ENCODE measurements at places on chromosomes 16 and 17.

DNA sequence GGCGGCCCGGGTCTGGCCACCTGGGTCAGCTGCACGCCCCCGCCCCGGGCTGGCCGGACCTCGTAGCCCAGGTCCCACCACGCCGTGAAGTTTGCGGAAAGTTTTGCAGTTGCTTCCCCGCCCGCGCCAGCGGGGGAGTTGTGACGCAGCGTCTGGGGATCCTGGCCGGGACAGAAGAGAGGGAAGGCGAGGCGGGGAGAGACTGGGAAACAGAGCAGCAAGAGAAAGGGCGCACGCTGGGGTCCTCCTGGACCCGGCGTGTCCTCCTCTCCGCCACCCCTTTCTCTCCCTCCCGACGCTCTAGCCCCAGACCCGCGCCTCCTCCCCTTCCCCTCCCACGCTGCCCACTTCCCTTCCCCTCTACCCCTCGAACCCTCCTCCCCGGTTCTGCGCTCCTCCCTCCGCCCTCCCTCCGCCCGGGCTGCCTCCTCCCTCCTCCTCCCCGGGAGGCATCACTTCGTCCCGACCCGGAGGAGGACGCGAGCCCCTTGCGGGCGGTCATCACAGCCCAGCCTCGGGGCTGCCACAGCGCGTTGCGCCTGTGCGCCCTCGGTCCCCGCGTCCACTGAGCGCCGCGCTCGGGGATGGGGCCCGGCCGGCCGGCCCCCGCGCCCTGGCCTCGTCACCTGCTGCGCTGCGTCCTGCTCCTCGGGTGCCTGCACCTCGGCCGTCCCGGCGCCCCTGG lies at the start of gene MRC2:
Gene MRC2 (plus strand): TSS at position 452 of the 685 bp plus-strand sequence. CDS start 133 bp downstream, at position 585.
- peak; percentile 84 for DNase-seq

GRCh38 chr17:38704606-38705522 lies at the start of gene MLLT6:
Gene MLLT6 (plus strand): TSS chr17:38705273. CDS start chr17:38705633, 360 bp downstream.
- peak; percentile 77 for DNase-seq

DNA sequence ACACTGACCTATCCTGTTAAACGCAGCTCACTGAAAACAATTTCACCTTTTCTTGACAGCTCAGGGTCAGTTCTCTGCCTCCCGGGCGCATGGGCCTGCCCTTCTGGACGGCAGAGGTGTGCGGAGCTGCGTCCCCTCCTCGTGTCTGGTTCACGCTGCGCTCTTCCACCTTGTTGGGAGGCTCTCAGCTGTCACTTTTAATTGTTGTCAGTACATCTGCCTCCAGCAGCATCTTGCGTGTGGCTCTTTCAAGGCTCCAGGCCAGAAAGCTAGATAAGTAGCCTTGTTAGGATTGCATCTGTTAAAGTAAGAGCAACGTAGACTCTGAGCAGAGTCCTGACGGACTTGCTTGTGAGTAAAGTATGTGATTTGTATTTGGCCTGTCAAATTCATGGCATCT lies 59.4 kb downstream of the MGAT5B start:
- no peak for DNase-seq

- DNase-seq, result no peak
Observed at GRCh38 chr16:84419730-84420129, 51.4 kb downstream of the ATP2C2 start.

GRCh38 chr16:89534252-89534756 lies 26.1 kb downstream of the SPG7 start:
- DNase-seq, result no peak

- no peak for DNase-seq
Observed at GRCh38 chr17:70352834-70353233, 183.5 kb downstream of the KCNJ2 start.

DNA sequence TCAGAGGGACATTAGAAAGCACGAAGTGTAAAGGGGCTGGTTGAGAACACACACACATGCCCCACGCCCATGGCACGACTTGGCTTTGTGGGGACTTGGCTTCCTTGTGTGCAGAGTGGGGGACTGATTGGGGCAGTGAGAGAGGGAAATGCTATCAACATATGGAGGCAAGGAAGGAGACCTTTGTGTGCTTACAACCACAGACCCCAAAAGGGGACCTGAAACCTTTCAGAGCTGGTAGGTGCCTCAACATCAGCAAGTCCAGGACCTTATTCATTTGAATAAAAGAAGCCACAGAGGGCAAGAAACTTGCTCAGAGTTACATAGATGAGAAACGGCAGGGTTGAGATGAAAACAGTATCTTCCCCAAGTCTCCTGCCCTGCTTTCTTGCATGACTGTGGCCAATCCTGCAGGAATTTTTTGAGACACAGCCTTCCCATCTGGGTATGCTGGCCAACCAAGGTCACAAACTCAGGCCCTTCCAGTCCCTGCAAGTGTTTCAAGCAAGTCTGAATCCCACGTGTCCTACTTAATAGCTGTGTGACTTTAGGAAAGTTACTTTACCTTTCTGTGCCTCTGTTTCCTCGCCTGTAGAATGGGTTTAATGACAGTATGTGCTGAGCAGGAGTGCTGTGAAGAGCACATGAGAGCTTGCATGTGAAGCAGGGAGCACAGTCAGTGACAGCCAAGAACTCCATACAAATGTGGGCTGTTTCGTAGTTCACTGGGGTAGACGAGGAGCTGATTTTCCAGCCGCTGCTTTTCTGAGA lies 26.2 kb downstream of the C16orf78 start:
- no peak for DNase-seq

- no peak for DNase-seq
Observed at GRCh38 chr16:78291604-78292003, 192.2 kb downstream of the WWOX start.

DNA sequence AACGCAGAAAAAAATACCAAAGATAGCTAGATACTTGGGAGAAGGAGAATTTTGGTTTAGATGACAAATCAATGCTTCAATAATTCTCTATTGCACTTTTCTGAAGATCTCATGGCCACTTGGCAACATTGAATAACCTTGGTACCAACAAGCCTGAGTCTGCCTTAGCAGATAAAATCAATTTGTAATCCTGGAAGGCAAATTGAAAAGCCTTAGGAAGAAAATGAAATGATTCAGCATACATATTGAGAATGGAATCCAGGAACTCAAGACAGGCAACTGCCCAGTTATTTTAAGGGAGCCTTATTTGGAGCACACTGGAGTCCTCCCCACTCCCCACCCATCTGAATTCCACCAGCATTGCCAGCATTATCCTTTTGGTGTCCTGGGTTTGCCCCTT lies 109.3 kb upstream of the SOX9 start:
- no peak for DNase-seq

DNA sequence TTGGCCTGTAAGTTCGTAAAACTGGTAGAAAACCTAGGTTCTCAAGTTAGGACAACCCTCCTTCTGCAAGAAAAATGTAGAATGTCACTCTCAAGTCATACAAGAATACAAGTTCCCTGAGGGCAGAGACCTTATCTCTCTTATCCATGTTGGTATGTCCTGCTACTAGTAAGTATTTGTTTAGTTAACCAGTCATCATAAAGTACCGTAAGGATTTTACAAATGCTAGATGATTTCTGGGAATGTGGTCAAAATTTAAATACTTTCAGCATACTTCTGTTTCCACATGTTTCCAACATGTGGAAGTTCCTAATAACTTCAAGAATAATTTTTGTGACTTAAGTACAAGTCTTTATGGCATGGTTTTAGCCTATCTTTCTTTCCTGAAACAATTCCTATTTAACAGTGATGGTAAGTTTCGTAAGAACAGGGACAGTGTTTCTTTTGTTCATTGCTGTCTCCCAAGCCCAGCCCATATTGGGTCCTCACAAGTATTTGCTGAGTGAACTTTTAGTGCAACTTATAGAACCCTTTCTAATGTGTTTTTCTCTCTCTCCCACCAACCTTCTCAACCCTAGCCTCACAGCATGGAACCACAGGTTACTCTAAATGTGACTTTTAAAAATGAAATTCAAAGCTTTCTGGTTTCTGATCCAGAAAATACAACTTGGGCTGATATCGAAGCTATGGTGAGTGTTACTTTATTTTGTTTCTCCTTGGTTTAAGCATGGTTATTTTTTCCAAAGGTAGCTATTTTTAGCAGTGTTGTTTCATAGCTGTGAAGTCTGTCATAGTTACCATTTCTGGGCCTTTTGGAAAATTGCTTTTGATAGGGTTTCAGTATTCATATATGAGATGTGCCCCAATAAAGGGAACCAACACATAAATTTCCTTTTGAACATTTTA lies 4.5 kb downstream of the NBR1 start:
- DNase-seq, result peak; percentile 23

DNA sequence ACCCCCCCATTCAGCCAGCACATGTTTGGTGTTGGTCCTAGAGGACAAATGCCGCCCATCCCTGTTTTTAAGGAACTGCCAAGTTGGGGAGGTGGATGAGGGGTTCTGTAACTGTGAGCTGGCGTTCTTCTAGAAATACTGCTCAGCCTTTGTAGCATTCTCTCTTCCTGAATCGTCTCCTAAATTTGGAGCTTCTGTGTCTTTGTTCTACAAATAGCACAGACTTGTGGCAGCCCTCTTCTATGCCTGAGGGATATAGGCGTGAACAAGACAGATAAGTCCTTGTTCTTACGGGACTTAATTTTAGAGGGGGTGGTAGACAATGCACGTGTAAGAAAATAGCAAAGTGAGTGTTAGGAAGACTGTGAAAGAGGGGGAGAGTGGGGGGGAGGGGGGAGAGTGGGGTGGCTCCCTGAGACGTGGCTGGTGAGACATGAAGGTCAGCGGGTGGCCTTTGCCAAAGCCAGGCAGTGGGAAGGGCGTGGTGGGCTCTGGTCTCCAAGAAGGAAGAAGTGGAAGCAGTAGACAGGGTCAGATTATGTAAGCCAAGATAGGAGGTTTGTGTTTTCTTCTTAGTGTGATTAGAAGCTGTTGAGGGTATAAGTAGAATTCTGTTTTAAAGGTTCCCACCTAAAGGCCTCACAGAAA lies 9.9 kb downstream of the MFSD11 start:
- no peak for DNase-seq

DNA sequence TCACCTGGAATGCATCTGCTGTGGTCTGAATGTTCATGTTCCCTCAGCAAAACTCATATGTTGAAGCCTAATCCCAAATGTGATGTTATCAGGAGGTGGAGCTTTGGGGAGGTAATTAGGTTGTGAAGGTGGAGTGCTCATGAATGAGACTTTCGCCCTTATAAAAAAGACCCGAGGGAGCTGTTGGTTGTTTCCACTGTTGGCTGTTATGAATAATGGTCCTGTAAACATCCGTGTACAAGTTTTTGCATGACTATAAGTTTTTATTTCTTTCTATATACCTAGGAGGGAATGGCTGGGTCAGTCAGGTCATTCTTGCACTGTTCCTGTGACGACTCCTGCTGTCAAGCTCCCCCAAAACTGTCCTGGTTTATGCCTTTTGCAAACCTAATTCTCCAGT lies 9.6 kb upstream of the CHP2 start:
- no peak for DNase-seq

DNA sequence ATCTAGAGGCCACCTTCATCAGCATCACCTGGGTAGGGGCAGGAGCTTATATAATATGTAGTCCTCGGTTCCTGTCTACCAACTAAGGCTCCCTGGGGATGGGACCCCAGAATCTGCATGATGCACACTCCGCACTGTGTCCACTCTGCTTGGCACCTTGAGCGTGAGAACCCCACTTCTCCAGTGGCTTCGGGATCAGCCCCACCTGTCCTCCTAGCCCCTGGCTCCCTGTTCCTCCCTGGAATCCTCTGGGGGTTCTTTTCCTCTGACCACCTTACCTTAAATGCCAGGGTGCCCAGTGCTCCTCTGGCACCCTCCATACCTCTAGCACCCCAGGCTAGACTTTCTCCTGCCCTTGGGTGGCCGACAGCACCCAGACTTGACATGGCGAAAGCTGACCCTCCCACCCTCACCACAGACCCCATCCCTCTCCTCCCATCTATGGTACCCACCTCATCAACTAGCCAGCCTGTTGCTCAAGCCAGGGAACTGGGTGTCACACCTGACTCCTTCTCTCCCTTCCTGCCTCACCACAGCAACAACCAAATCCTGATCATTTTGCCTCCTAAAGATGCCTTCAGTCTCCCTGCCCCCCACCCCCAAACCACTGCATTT lies 2.8 kb upstream of the NXPH3 start:
- no peak for DNase-seq

DNA sequence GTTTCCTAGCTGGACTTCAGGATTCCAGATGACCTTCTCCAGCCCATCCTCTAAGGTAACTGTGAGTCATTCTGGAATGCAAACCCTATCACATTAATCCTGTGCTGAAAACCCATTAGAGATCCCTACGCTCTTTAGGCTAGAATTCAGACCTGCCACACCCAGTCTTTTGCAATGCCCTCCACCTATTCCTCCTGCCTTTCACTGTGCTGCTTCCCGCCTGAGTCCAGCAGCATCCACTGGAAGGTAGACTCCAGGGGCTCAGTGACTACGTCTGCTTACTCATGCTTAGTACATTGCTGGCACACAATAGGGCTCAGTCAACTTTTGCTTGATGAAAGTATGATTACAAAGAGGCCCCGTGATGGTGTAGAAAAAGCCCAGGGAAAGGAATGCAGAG lies 121.1 kb downstream of the SPACA3 start:
- DNase-seq, result no peak

GRCh38 chr16:27270349-27270748 lies 1.8 kb upstream of the NSMCE1 start:
- DNase-seq, result no peak

- DNase-seq, result peak; percentile 84
Observed at GRCh38 chr16:81627024-81627423, 152.1 kb upstream of the PLCG2 start.

Data from SJSA1 (cell line).